ENCODE measurements at places on chromosomes 1 and 21.
A peak's percentile ranks its signal among the peaks of the same experiment; 100 is the strongest.

- DNase-seq, result no peak
These were observed 30.3 kb upstream of the DNAJC11 start for GRCh38 chr1:6731905-6732304.

DNA sequence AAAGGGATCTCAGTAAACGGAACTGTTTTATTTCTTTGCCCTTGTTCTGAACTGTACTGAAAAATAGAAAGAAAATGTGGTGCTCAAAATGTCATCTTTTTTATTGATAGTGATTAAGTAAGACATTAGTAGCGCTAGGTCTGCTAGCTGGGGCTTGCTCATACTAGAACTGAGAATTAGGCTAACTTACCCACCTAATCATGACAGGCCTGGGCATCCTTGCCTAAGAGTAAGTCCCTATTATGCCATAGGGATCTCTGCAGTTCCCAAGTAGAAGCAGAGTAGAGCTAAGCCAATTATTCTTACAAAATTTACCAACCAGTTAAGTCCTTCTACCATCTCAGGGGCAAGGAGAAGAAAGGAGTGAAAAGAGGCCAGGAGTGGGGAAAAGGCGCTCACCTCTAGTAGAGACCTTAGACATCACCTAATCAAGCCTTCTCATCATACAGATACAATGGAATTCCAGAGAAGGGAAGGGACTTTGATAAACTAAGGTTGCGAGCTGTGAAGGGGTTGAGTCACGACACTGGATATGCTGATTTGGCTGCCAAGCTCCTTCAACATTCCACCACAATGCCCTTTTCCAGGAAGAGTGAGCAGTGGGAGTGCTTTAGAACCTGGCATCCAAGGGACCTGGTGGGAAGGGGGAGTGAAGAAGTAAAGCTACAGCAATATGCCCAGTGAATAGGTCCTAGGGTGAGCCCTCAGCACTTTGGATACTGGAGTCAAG, 27.7 kb upstream of the RPTN start:
- no peak for DNase-seq

DNA sequence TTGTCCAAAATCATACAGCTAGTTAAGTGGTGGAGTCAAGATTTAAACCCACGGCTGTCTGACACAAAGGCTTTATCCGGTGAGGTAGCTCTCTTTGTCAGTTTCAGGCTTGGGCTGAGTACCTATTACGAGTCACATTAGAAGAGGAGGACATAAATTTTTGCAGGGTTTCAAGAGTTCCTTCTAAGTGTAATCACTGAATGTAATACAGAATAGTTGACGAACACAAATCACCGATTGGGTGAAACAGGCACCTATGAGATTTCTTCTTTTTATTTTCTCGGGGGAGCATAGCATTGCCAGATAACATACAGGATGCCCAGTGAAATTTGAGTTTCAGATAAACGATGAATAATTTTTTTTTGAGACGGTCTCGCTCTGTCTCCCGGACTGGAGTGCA, 847 bp downstream of the PSMD4 start:
- no peak for DNase-seq

GRCh38 chr1:23664837-23665795, 26.5 kb upstream of the RPL11 start:
- DNase-seq, result no peak

GRCh38 chr1:117820096-117820495, 109.3 kb downstream of the GDAP2 start:
- DNase-seq, result no peak

GRCh38 chr21:38330666-38331065, 73.9 kb downstream of the KCNJ15 start:
- no peak for DNase-seq

DNA sequence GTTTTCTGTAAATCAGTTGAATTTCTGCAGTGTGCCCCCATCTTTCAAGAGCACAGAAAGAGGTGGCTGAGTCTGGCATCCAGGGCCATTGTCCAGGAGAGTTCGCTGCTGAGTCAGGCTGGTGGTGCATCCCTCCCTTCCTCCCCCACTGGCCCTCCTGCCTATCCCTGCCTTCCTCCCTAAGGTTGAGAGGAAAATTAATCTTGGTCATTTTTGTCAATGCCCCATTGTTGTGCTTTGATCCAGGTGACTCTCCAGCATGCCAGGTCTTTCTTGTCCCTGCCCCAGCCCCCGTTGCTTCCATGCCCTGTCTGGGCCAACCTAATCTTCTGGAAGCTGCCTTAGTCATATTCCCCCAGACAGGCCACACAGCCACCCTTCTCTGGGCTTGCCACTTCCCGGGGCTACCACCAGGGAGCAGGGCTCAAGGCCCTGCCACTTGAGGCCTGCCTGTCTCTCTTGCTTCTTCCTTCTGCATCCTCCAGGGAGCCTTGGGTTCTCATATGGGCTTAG, 26.6 kb downstream of the PROK1 start:
- DNase-seq, result no peak

- DNase-seq, result no peak
These were observed 16.0 kb downstream of the ATP1A1 start for GRCh38 chr1:116389013-116389412.

- DNase-seq, result no peak
These were observed 42.6 kb downstream of the TRAPPC10 start for GRCh38 chr21:44054710-44055109.

- no peak for DNase-seq
These were observed 187.7 kb downstream of the SDCCAG8 start for GRCh38 chr1:243443557-243443956.

GRCh38 chr1:62299426-62300200, 19.6 kb downstream of the KANK4 start:
- no peak for DNase-seq

DNA sequence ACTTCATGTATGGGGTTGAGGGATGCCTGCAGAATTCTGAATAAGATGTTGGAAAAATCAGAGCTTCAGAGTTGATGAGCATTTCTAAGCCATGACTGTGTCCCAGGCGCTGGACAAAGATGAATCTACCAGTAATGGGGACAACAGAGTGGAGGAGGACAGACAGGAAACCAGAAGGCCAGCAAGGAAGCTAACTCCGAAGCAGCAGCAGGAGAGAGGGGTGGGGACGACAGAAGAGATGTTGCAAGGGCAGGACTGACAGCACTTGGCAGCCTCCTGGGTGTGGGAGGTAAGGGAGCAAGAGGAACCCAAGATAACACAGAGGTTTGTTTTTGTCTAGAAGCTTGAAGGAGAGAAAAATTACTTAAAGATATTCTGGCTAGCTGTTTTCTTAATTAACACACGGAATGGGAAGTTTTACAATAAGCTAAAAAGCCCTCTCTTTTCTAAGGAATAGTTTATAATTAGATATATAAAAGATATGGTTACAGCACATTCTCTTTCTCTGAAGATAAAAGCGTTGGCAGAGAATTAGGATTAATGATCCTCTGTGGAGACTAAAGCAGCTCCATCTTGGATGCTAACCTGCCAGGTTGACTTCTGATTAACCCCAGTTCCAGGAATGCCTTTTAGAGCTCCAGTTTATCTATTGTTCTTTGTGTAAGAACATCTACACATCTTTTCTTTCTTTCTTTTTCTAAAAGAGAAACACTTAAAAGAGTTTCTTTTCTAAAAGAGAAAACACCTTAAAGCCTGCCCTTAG, 92.7 kb downstream of the TENT5C start:
- DNase-seq, result no peak

GRCh38 chr1:246815693-246816270, 91.6 kb downstream of the SCCPDH start:
- no peak for DNase-seq

GRCh38 chr1:185317886-185318310, 855 bp upstream of the IVNS1ABP start:
- DNase-seq, result peak; percentile 72

- no peak for DNase-seq
These were observed 245.9 kb upstream of the PLD5 start for GRCh38 chr1:242770366-242770765.
